Thoracic aorta (tissue), 2 donors: ENCODE measurements at places on chromosomes 2 and 18.

DNA sequence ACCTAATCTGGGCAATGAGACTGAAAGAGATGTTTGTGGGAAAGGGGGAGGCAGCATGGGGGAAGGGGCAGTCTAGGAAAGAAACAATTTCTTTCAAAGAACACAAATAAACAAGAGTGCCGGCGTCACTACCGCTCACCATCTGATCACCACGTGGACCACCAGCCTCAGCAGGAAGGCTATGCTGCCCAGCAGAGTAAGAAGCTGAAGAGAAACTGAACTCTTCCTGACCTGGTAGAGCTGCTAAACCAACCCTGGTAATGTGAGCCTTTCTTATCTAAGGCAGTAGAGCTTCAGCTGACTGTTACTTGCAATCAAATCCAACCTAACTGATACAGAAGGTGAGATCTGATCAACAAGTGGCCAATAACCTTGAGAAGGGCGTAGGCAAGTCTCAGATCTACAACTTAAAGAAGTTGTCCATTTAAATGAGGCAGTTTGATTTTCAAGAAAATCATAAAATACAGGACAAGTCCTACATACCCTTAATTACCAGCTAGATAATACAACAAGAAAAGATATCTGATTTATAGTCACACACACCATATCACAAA lies 44.2 kb upstream of the SPTBN1 start:
- DNase-seq, result no peak

DNA sequence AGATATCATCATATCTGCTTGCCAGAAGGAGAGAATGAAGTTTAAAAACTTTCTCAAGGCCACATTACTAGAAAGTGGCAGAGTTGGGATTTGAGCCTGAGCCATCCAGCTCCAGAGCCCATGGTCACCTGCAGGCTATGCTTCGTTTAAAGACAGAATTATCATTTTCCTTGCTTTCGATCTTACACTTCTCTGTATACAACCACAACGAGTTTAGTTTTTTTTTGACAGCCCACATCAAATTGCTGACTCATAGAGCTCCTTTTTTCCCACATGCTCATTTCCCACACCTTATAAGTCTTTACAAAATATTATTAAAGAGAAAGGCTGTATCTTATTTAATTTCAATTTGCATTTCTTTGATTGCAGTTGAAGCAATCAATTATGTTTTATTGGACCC lies 6.5 kb downstream of the PLEK start:
- DNase-seq, result no peak

DNA sequence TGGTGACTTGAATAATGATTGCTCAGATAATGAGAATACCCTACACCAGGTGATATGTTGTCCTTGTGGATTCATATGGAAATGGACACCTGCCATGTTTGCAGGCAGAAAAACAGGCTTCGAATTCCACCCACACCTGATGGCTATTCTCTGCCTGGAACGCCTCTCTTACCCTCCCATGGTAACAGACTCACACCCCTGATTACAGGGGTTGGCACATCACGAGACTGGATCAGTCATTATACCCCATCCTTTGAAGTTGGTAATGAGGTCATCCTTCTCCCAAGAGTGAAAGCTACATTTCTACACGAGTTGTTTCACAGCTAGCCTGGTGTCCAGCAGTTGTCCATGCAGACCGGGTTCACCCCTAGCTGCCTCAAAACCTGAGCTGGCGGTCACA lies 71.4 kb upstream of the MBOAT2 start:
- DNase-seq, result no peak

DNA sequence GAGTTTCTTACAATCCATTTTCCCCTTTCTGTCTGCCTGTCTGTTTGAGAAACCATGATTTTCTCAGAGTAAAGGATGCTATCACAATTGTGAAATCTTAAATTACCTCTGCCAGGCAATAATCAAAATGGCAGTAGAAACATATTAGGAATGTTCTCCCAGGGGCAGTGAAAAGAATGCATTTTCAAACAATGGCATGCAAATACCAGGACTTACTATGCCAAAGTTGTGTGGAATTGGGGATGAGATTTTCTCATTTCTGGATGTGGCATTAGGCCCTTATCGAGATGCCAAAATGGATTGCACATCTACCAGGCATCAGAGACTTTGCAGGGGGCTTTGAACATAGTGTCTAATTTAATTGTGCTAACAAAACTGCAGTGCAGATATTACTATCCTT lies 821.4 kb downstream of the RNF144A start:
- no peak for DNase-seq

GRCh38 chr2:54975598-54976492 lies 74.4 kb downstream of the RTN4 start:
- DNase-seq, result no peak
